ENCODE measurements at places on chromosomes 7 and 10. TPM values are rescaled to one million over a fixed set of nuclear protein-coding genes. Genes with fewer than 3 reads are reported as not detected.

Gene ADCY1
- 0.71 TPM for total RNA-seq

Gene SLC39A12
- total RNA-seq = not detected

Gene GDF10
- not detected for total RNA-seq

Gene ADAM12
- total RNA-seq = 16.7 TPM

Gene TFR2
- total RNA-seq = not detected

Gene DNAH11
- total RNA-seq = 1.4 TPM

Gene SPDYE11
- not detected for total RNA-seq

Gene UPK3BL1
- 31.4 TPM for total RNA-seq

Gene CYP3A7
- not detected for total RNA-seq

Gene GJD4
- not detected for total RNA-seq

Gene HPSE2
- total RNA-seq = 0.35 TPM

Gene NUTM2D
- total RNA-seq = 4.6 TPM
